ENCODE measurements at places on chromosomes 3 and 15.

- no peak for DNase-seq
These were observed 87.5 kb downstream of the PIK3CB start for GRCh38 chr3:138747225-138747624.

- no peak for DNase-seq
These were observed 938 bp downstream of the DZIP3 start for GRCh38 chr3:108590460-108590859.

GRCh38 chr3:184791171-184791570, 20.8 kb upstream of the VPS8 start:
- no peak for DNase-seq

- no peak for DNase-seq
These were observed 150.6 kb downstream of the KCNMB2 start for GRCh38 chr3:178686826-178687225.

- DNase-seq: no peak
These were observed 111.3 kb upstream of the SLC7A14 start for GRCh38 chr3:170697131-170697530.

- DNase-seq: no peak
These were observed 32.1 kb upstream of the KCNMB2 start for GRCh38 chr3:178504128-178504527.

DNA sequence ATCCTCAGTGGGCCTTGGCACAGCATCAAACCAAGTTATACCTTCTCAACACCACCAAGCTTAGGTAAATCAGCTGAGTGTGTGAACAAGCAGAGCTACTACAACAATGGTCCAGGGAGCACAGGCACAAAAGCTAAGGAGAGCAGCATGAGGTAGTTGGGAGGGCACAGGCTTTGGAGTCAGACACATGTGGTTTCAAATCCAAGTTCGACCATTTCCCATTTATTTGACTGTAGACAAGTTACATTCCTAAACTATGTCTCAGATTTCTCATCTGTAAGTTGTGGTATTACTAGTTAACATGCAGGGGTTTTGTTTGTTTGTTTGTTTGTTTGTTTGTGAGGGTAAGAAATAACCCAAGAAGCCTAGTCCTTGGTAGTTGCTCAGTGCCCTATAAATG, 46.9 kb downstream of the MLH1 start:
- DNase-seq: no peak

- DNase-seq: no peak
These were observed 7.7 kb downstream of the DUOXA2 start for GRCh38 chr15:45121706-45122417.

- no peak for DNase-seq
These were observed 117.7 kb downstream of the ALDH1A2 start for GRCh38 chr15:57947781-57948180.

GRCh38 chr3:139120086-139121056, 75.7 kb upstream of the PRR23C start:
- DNase-seq: no peak

GRCh38 chr3:109093561-109093960, 24.4 kb downstream of the MORC1 start:
- no peak for DNase-seq

GRCh38 chr3:185537369-185537970, 14.9 kb downstream of the LIPH start:
- DNase-seq: no peak

DNA sequence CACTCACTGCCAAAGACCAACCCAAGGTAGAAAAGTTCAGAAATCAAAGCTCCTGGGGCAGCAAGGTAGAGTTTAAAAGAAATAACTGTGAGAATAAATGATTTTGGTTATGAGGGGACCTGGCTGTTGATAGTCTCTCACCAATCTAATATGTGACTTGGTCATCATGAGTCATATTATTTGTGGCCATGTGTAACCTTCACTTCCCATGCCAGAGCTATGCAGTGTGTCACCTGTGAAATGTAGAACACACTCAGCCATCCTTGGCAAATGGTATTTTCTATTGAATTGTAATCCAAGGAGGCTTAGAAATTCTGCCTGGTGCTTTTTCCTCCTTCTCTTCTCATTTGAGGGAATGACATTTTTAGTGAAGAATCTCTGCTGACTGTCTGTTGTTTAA, 184.2 kb upstream of the STAC start:
- DNase-seq: no peak

DNA sequence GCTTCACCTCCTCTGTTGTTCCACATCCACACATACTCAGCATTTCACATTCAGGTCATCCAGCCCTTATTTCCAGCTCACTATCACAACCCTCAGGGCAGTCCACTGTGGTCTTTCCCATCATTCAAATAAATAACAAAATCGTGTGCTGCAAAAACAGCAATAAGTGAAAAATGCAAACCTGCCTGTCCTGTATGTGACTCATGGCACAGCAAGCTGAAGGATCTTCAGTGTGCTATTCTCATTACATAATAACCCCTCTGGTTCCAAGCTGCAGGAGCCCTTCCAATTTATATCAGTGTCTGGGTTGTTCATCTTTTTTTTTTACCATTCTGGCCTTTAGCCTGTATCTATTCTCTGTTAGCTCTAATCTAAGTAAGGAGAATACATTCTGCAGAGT, 185.3 kb upstream of the UBE2E2 start:
- no peak for DNase-seq

DNA sequence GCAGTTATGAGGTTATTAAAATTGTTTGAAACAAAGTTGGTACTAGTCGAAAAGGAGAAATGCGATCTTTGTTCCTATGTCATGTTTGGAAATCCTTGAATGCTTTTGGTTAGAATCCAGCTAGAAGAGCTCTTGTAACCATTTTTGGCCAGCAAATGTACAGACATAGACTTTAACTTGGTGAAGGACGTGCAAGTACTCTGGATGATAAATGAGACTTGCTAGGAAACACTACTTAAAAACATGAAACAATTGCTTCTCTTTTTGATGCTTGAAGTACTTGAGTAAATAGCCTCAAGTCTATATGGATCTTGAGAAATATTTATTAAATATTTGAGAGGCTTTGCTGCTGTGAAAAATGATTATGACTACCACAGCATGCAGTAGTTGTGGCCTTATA, 95.8 kb downstream of the CADM2 start:
- no peak for DNase-seq

GRCh38 chr3:45105855-45106671, 40.1 kb downstream of the CDCP1 start:
- DNase-seq: no peak

- DNase-seq: no peak
These were observed 87.5 kb downstream of the KCNMB2 start for GRCh38 chr3:178623666-178624255.

DNA sequence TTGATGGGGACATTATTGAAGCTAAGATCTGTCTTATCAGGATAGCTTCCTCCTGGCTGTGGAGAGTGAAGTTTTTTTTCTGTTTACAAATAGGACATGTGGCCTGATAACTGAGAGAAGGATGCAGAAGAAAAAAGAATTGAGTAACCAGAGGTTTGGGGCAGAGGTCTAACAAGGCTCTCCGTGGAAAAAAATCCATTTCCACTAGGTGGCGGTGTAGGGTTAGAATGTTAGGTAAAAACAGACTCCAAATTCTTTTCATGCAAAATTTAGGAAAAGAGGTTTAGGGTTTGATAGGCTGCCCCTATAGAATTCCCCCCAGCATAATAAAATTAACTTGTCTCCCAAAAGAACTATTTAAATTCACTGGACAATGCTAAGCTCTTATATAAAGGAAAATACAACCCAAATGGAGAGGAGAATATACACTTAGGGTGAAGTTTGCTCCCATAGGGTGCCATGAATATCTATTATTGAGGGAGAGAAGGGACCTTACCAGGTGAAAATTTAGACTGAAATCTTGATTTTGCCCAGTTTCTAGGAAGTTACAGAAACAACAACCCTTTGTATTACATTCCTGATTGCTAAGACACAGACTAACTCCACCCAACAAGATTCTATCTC, 1560.4 kb downstream of the OTOL1 start:
- DNase-seq: peak; percentile 74

DNA sequence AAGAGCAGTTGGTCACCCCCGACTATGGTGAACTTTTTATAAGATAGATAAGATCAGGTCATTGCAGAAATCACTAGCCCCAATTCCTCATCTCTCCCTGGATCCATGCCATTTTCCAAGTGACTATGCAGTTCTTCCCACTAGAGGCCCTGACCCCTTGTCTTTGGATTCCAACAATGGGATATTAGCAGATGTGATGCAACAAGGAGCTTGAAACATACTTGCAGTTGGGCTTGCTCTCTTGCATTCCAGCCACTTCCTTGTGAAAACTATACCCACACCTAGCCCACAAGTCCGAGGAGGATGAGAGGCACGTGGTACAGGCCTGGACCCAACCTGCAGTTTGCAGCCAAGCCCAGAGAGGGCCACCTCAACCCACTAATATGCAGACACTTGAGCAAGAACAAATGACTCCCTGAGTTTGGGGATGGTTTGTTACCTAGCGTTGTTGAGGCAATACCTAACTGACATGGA, 60.6 kb downstream of the SUCLG2 start:
- DNase-seq: peak; percentile 16

DNA sequence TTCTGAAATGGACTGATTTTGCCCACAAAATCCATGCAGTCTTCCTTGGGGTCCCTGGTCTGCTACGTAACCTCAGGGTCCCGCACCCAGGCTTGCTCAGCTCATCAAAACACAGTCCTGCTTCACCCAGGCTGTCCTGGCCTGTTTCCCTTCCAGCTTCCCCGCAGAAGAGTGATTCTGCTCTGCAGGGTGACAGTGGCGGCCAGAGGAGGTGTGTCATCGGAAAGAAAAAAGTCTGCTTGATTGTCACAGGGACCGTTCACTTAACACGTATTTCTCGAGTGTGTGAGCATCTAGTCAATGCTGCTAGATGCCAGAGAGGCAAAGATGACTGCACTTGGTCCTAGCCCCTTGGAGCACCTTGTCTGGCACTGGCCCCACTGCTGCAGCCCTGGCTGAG, 50.1 kb upstream of the ABHD2 start:
- DNase-seq: no peak

GRCh38 chr3:159252772-159253384, 451.0 kb downstream of the MFSD1 start:
- no peak for DNase-seq

DNA sequence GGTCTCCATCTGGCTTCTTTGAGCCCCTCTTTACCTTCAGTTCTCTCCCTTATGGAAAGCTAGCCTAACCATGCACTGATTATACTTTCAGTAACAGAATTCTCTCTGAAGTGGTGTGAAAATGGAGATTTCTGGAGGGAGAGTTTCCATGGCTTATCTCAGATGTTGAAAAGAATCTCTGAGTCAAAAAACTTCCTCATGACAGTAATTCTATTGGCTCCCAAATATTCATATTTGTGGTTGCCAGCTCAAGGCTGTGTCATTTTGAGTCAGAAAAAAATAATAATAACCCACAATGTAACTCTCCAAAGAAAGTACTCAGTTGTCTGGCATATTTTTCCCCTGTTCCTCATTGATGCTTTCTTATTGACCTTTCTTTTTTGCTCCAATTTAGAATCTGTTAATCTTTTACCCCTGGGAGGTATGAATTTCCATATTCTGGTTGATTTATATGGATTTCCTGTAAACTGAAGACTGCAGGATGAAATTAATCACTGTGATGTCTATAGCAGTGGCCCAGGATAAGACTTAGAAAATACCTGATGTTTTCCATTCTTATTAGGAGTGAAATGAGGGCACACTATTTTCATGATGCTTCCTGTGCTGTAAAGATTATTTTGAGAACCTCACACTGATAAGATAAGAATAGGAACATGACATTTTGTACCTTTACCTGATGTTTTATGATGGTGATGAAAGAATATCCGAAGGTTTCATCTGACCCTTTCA, 149.5 kb upstream of the EPHA3 start:
- DNase-seq: no peak

- DNase-seq: no peak
These were observed 208.9 kb upstream of the CFAP20DC start for GRCh38 chr3:59258550-59259260.

DNA sequence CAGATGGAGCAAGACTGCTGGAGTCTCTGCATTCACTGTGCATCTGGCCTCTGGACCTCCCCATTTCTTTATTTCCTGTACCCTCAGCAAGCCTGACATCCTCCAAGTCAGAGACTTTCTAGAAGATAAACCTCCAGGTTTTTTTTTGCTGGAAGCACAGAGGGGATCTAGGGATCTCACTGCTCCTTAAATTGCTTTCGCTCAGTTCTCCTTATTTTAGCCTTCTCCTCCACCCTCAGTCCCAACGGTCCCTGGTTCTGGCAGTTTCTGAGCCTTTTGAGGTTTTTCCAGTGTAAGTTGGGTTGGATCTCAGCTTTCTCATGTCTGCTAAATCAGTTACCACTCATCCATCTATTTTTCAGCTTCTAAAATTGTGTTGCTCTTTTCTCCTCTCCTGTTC, 22.7 kb upstream of the CHD2 start:
- no peak for DNase-seq

DNA sequence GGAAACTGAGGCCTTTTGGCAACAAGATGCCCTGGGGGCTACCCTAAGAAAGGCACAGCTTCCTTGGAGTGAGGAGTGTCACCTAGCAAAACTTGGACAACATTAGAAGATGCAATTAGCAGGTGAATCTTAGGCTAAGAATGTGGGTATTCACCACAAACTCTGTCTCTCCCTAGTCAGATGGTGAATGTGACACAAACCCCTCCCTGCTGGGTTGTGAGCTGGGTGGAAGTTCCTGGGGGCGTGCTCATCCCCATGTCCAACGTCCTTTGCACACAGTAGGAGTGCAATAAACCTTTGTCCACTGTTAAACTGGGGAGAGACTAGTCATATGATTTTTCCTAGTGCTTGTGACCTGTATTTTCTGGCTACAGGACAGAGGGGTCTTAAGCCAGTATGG, 67.1 kb upstream of the SH3GL3 start:
- no peak for DNase-seq

GRCh38 chr3:132311841-132312240, 5.4 kb upstream of the ACP3 start:
- no peak for DNase-seq

DNA sequence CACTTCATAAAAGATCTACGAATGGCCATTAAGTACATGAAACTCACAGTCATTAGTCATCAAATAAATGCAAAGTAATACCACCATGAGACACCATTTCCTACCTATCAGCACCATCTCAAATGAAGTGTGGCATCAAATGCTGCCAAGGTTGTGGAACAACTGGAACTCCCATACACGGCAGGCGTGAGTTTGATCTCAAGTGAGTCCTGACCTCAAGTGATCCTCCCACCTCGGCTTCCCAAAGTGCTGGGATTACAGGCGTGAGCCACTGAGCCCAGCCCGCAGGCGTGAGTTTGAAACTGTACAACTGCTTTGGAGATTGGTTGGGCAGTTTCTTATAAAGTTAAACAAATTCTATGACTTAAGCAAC, 28.8 kb upstream of the HDAC11 start:
- DNase-seq: peak; percentile 26

GRCh38 chr15:63349156-63349555, 32.5 kb downstream of the CA12 start:
- DNase-seq: peak; percentile 35

- DNase-seq: no peak
These were observed 354.3 kb downstream of the FGF12 start for GRCh38 chr3:192373032-192373431.

- no peak for DNase-seq
These were observed 2.8 kb upstream of the XCR1 start for GRCh38 chr3:46029953-46030543.

DNA sequence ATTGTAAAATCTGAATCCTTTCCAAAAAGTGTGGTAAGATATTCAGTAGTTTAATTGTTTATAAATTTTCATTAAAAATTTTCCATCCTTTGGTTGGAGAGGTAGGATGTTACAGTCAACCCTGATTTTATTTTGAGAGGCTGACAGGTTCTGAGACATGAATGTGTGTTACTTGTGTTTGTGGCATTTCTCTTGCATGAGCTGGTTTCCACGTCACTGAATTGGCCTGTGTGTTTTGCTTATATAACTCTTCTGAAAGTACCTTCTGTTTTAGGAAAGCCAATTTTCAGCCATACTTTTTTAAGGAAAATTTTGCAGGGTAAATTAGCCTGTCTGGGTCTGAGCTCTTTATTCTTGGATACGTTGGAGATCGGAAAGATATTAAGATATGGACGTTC, 30.7 kb downstream of the PXYLP1 start:
- DNase-seq: no peak
